ENCODE measurements at places on chromosomes 4 and X. TPM values are rescaled to one million over a fixed set of nuclear protein-coding genes. Genes with fewer than 3 reads are reported as not detected.

GRCh38 chr4:8105306-8106100, 53.1 kb downstream of the ABLIM2 start:
- DNase-seq = no peak

GRCh38 chr4:168811786-168812651, 198.0 kb downstream of the CBR4 start:
- DNase-seq = peak; percentile 70

DNA sequence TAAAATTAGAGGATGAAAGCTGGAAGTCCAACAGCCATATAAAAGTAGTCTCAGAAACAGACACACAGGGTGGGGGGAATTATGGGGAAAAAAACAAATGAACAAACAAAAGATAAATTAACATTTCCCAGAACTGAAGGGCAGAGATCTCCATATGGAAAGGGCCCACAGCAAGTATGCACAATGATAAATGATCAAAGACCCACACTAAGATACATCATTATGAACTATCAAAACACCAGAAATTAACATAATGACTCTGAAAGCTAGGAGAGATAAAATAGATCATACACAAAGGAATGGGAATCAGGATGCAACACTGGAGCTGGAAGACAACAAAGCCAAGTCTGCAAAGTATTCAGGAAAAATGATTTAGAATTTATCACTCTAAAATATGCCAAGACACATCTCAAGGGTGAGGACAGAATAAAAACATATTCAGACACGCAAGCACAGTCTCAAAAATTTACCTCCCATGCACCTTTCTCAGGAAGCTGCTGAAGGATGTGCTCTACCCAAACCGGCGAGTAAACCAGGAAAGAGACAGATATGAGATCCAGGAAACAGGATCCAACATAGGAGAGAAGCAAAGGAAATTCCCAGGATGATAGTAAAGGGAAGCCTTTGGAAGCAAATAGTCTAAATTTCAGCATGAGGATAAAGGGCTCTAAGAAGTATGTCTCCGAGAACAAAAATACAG, 30.7 kb upstream of the KCNE5 start:
- no peak for DNase-seq

GRCh38 chr4:25694466-25694865, 38.8 kb downstream of the SLC34A2 start:
- DNase-seq = no peak

DNA sequence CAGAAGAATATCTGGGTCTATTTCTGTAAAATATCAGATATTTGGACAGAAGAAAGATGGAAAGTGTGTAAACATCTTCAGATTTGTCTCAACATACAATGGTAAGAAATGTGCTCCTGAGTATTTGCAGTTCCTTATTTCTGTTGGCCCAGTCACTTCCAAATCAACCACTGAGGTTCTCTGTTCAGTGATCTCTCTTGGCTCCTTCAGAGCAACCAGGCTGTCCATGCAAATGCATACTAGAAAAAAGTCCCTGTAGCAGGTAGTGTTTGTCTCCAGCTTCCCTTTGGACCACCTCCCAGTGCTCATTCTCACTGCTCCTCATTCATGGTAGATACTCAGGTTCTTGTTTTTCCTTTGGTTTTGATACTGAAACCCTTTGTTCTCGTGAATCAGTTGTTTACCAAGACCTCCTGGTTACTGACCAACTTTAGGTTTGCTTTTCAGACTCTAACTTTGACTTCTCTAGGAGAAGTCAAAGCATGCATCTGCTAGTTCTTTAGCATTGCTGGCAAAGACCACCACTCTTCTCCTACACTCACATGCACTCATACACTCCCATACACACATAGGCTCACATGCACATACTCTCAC, 28.8 kb downstream of the ASIC5 start:
- DNase-seq = no peak

GRCh38 chr4:128682942-128683666, 126.4 kb upstream of the JADE1 start:
- no peak for DNase-seq

DNA sequence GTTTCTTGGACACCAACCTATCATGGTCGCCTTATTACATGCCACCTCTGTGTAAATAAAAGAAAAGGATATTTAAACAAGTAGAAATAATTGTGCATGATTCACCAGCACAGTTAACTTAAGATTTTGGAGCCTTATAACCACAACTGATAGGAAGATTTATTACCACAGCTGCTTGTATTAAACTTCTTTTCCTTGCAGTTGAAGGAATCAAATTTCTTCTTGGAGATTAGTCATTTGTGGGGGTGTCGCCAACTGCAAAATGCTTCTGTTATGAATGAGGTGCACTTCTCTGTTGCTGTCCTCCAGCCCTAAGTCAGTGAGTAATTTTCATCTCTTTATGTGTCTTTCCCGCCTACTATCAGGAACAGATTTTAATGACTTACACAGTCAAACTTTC, 73.3 kb downstream of the OR13H1 start:
- DNase-seq = peak; percentile 5

DNA sequence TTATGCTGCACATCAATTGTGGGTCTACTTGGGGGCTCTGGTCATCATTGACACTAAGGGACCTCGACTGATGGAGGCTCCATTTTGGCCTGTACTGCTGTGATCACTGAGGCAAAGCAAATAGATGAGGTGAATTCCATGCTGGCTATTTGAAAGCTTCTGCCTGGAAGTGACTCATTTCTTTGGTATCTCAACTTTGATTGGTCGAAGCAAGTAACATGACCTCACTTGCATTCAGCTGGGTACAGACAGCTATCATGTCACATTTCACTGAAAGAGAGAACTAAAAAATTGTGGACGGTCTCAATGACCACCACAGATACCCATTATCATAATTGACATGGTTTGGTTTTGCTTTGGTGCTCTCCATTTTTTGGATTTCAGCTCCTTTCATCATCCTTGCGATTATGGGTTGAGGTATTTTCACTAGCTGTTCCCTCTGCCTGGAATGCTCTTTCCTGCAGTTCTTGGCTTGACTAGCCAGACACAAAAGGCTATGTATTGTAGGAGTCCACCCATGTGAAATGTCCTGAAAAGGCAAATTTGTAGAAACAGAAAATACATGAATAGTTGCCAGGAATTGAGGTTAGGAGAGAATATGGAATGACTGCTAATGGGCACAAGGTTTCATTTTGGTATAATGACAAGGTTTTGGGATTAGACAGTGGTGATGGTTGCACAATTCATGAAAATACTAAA, 369.2 kb upstream of the LCORL start:
- DNase-seq = peak; percentile 6

DNA sequence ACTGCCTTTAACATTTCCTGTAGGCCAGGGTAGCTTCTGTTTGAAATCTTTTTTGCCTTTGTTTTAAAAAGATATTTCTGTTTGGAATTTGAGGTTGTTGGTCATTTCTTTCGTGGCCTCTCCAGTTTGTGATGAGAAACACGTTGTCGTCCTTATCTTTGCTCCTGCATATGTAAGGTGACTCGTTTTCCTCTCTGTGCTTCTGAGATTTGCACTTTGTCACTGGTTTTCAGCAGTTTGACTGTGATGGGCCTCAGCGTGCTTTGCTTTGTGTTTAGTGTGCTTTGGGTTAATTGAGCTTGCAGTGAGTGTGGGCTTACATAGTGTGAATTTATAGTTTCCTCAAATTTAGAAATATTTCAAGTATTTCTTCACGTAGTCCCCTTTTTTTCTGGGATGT, 81.5 kb downstream of the FAM193A start:
- no peak for DNase-seq

DNA sequence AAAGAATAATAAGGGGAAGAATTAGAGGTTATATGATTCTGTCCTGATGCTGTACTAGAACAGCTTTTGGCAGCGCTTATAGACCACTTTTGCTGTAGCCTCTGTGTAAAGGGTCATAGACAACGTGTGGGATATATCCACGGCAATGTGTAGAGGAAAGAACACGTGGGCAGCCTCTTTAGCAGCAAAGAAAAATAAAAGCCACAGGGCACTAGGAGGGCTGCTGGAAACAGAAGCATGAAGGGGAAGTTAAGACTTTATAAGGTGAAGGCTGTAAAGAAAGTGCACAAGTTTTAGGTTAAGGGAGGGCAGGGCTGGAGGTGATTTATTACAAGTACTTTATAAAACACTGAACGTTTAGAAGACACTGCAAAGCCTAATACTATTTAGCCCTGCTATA, 20.1 kb upstream of the PHEX start:
- no peak for DNase-seq

GRCh38 chr4:114417214-114417613, 181.4 kb upstream of the UGT8 start:
- DNase-seq = no peak

DNA sequence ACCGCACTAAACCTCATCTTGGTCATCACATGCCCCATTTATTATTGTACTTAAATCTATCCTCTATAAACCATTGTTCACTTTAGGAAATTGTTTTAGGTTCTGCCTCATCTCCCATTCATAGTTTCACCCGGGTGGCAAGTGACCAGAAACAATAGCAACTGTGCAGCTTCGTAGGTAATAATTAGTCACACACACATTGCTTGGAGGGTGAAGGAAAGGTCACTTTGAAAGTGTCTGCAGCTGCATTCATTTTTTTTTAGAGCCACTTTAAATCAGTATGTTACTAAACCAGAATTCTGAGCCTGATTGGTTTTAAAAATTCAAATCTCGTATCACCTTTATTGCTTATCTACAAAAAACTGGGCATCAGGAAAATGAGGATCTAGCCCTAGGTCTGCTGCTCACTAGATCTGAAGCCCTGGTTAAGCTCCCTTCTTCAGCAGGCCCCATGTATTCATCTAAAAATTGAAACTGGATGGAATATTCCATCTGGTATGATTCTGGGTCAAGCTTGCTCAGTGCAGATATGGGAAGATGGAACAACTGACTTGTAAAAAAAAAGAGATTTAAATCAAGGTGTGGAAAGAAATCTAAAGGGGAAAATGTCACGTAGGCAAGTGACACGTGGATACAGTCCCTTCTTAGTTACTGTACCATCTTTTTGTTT, 62.4 kb downstream of the LIMCH1 start:
- DNase-seq = peak; percentile 67

The AKAP4 gene
- total RNA-seq = not detected

The BTK gene
- not detected for total RNA-seq

The XPNPEP2 gene
- total RNA-seq = not detected

The ATP11C gene
- 9.9 TPM for total RNA-seq

The DACH2 gene
- not detected for total RNA-seq

The PNCK gene
- 1.2 TPM for total RNA-seq

All from mammary epithelial cell (primary cell).